ENCODE measurements at places on chromosomes 5 and 9. TPM values are rescaled to one million over a fixed set of nuclear protein-coding genes. Genes with fewer than 3 reads are reported as not detected.

DNA sequence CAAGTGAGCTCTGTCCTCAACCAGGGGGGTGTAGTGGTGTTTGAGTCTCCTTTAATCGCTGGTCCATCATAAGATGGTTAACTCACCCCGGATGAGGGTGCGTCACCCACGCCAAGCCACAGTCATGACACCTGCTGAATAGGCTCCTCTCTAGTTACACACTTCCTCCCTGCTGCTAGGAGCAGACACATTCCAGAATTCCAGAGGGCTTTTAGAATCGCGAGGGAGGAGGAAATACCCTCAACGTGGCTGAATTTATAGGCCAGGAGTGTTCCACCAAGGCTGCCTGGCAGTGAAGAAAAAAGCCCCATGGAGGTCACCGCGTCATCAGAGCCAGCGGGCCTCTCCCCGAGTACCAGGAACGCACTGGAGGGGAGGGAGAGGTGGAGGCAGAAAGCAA lies 5.1 kb downstream of the GLRX start:
- DNase-seq: no peak

GARNL3 gene
- total RNA-seq: 2.5 TPM

GRCh38 chr5:8843771-8844170 lies 702.1 kb downstream of the SEMA5A start:
- DNase-seq: no peak

DNA sequence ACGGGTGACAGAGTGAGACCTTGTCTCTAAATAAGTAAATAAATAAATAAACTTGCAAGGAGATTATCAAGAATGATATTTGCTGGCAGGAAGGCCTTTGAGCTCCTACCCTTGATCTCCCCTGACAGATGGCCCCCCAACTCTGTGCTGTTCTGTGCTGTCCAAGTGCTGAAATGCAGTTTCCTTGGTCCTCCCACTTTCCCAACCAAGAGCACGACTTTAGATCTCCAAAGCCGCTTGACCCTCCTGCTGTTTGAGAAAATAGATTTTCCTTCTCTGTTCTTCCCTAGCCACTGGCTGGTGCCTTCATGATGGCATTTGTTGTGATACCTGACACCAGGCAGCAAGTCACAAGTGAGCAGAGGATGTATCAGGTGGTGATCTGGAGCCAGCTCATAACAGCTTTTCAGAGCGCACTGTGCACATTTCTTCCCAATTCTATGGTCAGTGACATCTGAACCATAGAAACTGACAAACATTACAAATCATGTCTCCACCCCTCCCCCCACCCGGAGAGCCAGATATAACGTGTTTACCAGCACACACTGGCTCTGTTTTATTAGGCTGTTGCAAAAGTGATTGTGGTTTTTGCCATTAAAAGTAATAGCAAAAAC lies 80.0 kb upstream of the PUM3 start:
- DNase-seq: no peak

Measured in gastrocnemius medialis (tissue), 4 donors.